ENCODE measurements at places on chromosomes 1 and 21.

DNA sequence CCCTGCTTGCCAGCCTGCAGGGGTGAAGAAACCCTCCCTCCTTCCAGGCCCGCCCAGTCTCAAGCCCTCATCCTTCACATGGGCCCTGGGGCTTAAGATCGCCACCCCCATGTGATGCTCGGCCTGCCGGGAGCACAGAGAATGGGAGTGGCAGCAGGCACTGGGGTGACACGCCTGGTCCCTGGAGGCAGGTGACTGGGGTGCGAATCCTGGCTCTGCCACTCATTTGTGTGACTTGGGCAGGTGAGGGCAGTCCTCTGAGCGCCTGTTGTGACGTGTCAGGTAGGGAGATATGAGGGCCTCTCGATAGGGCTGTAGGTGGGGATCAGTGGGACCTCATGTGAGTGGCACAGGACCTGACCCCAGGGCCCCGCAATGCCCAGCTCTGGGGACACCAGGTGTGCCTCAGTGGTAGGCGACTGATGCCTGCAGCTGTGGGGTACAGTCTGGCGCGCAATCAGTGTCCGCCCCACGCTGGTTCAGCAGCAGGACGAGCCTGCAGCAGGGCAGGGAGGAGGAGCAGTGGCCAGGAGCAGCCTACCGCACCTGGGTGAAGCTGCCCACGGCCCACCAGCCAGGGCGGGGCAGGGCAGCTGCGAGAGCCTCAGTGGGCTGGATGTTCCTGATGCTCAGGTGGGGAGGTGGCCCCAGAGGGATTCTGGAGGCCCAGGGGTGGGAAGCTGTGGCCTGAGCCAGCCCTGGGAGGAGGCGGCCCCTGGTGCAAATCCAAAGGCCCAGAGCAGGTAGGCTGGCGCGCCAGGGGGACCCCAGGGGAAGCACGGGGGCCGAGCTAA lies 6.2 kb downstream of the SH2D5 start:
- DNase-seq: no peak

GRCh38 chr1:70462611-70463010 lies 51.5 kb downstream of the CTH start:
- DNase-seq: no peak

GRCh38 chr1:23593556-23594148 lies 34.4 kb upstream of the ID3 start:
- no peak for DNase-seq

GRCh38 chr1:94072840-94073522 lies 48.0 kb downstream of the ABCA4 start:
- DNase-seq: no peak

DNA sequence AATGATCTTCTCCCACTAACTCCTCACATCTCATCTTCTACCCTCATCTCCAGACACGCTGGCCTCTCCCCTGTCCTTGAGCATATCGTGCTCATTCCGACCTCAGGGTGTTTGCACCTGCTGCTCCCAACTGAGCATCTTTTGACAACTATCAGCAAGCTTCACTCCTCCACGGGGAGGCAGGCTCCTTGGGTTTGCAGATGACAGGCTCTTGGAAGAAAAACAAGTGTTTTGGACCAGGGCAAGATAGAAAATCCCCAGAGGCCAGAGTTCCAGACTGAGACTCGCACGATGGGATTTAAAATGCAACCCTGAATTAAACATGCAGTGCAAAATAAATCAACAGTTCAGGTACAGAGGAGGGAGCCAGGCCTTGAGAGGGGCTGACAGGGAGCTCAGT lies 246.7 kb downstream of the PTPRU start:
- no peak for DNase-seq

GRCh38 chr1:65963156-65963888 lies 170.6 kb downstream of the PDE4B start:
- no peak for DNase-seq

DNA sequence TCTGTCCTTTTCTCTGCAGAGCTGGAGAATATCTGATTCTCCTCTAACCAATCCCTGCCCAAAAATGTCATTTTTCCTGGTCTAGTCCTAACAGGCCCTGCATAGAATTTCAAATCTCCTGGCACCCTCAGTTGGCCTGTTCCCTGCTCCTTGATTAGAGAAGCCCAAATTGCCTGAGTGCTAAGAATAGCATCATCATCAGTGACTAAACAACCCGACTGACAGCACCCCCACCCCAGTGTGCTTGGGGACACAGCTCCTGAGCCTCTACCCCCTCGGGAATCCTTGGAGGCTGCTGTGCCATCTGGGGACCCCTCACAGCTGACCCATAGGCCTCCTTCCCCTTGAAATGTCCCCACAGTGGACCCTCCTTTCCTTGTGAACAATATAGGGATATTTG lies 94.4 kb downstream of the DDX20 start:
- no peak for DNase-seq

DNA sequence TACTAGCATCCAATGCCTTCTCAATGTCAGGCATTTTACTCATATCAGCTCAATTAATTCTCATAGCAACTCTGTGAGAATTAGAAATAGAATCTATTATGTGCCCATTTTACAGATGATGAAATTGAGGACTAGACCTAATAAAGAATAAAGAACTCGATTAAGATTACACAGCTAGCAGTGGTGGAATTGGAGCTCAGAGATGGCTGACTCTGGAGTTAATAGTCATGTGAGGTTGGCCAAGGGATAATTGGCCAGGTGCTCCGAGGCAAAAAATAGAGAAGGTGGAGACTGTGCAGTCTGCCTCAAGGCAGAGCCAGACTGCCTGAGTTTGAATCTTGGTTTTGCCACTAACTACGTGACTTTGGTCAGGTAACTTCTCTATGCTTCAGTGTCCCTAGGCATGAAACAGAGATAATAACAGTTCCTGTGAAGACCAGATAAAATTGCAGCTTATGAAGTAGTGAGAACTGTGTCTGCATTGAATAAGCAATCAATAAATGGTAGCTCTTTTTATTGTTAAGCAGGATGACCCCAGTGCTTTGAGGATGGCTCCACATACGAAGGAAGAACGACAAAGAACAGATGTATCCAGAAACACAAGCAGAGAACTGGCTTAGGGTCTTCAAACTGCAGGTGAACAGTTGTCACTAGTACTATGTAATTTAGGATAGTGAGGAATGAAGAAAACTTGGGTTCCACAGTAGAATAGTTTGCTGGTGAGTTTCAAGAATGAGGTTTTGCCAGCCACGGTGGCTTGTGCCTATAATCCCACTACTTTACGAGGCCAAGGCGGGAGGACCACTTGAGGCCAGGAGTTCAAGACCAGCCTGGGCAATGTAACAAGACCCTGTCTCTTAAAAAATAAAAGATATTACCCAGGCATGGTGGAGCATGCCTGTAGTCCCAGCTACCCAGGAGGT lies 6.9 kb upstream of the CCSAP start:
- DNase-seq: no peak

- DNase-seq: no peak
These were observed 64.8 kb downstream of the EPHB2 start for GRCh38 chr1:22775478-22775877.

DNA sequence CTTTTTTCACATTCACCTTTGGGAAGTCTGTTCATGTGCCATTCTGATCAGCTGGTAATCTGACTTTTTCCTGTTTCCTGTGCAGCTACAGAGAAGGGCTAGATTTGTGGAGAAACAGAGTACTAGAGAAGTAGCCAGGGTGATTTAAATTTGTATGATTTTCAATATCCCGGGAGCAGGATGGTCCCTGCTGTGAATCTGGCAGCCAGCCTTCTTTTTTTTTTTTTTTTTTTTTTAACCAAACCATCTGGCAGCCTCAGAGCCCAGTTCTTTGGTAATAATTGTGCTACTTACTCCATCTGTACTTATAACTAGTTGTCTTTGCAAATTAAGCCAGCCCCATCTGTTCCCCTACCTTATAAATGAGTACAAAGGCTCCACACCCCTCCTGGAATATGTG lies 248.6 kb upstream of the DEPDC1 start:
- no peak for DNase-seq

GRCh38 chr1:233190987-233191386 lies 104.5 kb downstream of the PCNX2 start:
- no peak for DNase-seq

- DNase-seq: no peak
These were observed 2.8 kb downstream of the PI4KB start for GRCh38 chr1:151324390-151324930.

DNA sequence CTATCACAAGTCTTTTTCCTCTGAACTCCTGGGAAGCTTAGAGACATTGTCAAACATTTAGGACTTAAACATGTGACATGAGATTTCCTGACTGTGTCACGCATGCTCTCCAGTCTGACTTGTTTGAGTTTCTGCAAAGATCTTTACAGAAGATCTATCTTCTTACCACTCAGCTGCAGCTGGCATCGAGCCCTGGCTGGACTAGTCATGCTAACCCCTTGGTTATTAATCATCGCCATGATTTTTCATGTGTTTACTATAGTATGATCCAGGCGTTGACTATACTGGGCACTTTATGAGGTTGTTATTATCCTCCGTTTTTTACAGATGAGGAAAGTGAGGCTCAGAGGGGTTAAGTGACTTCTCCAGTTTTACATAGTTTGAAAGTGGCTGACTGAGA lies 18.1 kb upstream of the IRF2BP2 start:
- DNase-seq: no peak

DNA sequence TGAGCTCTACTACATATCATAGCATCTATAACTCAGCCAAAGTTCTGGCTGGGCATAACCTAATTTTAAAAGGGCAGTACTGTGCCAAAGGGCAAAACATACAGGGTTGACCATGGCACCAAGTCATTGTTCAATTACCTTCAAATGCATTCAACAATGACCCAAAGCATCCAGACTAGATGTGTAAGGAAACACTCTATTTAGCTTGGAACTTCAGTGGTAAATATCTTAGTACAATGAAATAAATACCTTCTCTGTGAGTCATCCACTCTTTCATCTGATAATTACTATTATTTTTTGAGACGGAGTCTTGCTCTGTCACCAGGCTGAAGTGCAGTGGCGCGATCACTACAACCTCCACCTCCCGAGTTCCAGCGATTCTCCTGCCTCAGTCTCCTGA lies 70.0 kb downstream of the NVL start:
- DNase-seq: no peak

DNA sequence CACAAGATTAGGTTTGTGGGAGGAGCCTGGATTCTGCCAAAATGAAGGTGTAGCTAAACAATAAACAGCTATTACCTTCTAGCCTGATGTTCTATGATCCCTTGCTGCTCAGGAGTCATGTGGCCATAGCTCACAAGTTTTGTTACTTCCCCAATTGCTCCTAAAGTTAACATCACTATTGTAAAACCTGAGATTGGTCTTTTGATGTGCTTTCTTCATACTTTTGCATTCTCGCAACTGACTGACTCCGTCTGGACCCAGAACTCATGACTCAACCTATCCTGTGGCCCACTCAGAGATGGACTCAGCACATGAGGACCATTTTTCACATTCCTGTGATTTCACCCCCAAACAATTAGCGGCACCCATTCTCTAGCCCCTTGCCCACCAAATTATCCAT lies 69.1 kb downstream of the PTGS2 start:
- no peak for DNase-seq

GRCh38 chr1:203581841-203582240 lies 44.8 kb upstream of the ATP2B4 start:
- DNase-seq: no peak

DNA sequence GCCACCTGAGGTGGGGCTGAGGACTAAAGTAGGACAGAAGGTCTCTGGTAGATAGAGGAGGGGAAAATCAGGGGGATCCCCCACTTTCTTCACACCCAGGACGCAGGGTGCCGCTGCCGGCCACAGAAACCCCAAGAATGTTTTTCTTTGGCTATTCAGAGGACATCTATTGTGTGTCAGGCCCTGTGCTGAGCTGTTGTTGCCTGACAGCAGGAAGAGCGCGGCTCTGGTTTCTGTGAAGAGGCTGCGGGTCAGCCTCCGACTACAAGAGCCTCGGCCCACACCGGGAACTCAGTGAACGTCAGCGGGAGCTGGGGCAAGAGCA lies 407 bp upstream of the PIGV start:
- DNase-seq: no peak

GRCh38 chr1:93358293-93358692 lies 12.6 kb downstream of the DR1 start:
- no peak for DNase-seq

- no peak for DNase-seq
These were observed 371.9 kb upstream of the SPAG17 start for GRCh38 chr1:118556936-118557335.

- no peak for DNase-seq
These were observed 287.0 kb downstream of the ASTN1 start for GRCh38 chr1:176877557-176877956.

DNA sequence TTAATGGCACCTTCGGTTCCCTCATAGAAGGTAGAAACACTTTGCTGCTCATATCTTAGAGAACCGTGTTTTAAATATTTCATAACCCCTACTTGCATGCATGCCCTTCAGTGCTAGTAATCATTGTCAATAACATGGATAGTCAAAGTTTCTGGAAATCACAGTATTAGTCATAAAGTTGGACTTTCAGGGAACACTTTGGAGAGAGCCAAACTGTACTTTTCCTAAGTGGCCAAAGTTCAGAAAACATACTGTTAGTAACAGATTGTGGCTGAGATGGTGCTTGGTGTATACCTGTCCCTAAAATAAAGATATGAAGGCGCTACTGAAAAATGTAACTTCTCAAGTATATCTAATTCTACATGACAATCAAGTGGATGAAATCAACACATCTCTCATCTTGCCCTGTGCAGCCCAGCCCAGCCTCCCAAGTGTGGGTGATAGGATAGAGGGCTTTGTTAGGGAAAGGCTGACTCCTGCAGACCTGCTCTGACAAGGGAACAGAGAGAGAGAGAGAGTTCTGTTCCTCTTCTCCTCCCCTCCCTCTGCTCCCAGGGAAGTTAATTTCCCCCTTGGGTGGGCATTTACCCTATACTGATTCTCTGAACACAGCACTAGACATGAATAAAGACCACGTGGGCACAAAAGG lies 14.4 kb downstream of the MYOC start:
- DNase-seq: no peak

DNA sequence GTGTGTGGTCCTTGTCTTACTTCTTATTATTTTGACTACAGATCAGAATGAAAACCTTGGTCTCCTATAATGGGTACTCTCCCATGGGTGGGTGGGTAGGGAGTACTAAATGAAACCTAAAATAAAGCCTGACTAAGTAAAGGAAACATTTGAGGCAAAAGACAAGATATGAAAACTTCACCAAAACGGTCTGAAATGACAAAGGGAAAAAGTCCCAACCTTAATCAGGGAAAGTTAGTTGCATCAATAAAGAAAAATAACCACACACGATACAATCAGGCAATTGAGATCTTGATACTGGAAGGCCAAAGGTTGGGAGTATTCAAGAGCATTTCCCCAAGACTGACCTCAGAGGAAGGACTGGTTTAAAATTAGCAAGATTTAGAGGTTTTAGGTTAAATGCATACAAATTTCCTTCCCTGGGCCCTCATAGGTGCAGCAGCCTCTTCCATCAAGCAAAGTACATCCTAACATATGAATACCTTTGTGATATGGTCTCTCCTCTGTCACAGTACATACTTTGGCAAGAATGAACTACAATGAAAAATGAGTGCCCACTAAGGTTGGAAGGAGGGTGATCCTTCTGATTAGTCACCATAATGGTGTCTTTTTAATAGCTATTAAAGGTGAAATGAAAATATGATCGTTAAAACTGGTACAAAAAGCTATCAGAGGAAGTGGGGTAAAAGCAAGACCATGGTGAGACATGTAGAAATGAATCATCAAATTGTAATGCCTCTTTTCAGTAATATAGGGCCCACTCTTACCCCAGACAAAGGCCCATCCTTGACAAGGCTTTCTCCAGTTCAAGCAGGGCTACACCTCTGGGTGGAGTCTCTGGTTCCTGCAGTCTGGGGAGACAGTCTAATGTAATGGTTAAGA lies 15.3 kb upstream of the TNFSF4 start:
- no peak for DNase-seq

GRCh38 chr1:44707959-44708831 lies 22.8 kb downstream of the RNU5D-1 start:
- peak; percentile 3 for DNase-seq
